Stimulated activated CD4-positive, alpha-beta T cell treated with anti-CD3 and anti-CD28 coated beads, Interleukin-12 subunit alpha, Interleukin-12 subunit beta, amount 100 ng/mL, for 4 hours (primary cell): ENCODE measurements at places on chromosomes 4 and X.

GRCh38 chrX:105821471-105822121, 743 bp upstream of the NRK start:
- no peak for DNase-seq

- no peak for DNase-seq
These were observed 3.5 kb upstream of the STS start for GRCh38 chrX:7143941-7144525.

DNA sequence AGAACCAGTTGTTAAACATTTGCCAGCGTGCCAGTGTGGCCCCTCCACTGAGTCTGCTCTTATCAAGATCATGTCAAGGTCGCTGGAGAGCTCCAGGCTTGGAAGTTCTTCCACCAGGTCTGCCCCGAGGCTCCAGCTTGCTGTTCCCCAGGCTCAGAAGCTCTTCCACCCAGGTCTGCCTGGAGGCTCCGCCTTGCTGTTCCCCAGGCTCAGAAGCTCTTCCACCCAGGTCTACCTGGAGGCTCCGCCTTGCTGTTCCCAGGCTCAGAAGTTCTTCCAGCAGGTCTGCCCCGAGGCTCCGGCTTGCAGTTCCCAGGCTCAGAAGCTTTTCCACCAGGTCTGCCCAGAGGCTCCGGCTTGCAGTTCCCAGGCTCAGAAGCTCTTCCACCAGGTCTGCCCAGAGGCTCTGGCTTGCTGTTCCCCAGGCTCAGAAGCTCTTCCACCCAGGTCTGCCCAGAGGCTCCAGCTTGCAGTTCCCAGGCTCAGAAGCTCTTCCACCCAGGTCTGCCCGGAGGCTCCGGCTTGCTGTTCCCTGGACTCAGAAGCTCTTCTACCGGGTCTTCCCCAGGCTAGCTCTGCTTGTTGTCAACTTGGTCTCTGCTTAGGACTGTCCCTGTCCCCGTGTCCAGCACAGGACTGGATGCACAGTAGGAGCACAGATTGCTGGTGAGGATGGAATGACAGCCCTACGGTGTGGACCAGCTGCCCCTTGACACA, 54.4 kb downstream of the HMX1 start:
- DNase-seq: no peak

- peak; percentile 30 for DNase-seq
These were observed at the start of gene MGARP for GRCh38 chr4:139279760-139280620. TSS of gene MGARP (minus strand) at chr4:139280225. CDS start at chr4:139280158, 67 bp downstream.

DNA sequence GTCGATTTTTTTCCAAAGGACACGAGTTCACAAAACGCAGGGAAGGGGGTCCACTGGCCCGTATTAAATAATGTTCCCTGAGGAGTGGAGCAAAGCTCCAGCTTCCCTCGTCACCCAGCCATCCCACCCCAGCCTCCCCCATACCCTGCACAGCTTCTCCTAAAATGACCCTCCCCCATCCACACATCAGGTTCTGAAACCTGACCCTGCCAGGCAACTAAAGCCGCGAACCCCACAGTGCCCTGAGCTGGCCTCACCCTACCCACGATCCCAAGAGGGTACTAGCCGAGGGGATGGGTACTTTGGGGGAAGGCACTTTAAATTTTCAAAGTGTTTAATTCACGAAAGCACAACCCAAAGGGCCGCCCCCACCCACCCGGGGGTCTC, 634 bp downstream of the APOO start:
- DNase-seq: peak; percentile 3

DNA sequence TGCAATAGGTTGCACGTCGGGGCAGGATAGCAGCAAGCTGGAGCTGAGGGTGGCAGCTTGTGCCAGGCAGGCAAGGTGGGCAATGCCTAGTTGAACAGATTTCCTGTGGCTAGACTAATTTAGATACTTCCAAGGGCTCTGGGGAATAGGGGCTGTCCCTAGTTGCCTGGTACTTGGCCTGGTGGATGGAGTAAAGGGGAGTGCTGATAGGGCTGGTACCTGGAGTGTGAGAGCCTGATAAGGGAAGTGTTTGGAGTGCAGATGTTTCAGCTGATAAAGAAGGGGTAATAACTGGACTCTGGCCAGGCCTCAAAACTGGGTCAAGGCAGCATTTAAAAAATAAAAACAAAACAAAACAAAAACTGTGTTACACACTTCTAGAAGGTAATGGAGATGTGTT, 665.5 kb downstream of the CCSER1 start:
- no peak for DNase-seq

DNA sequence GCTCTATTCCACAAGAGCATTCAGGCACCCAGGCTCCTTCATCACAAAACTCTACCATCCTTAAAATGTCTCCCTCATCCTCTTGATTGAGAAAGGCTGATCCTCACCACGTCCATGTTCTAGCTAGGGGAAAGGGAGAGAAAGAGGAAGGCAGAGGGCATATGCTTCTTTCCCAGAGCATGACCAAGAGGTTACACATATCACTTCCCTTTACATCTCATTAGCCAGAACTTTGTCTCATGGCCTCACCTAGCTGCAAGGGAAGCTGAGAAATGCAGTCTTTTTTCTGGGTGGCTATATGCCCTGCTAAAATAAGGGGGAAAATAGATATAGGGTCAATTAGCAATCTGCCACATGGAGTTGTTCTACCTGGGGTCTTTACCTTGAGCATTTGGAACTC, 42.7 kb downstream of the LONRF3 start:
- DNase-seq: no peak

DNA sequence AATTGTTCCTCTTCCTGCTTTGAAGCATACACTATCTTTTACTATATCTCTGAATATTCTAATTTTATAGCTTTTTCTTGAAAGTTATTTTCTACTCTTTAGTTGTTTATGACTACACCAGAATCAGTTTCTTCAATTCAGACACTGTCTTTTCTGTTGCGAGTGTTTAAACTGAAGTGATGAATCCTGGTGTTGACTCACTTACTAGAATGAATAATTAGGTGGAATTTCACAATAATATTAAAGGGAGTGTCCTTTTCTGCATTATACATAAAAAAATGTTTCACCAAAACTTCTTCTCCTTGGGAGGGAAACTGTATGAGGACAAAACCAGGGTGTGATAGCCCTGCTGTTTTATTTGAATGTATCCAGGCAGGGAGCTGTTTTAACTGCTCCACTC, 1383.1 kb downstream of the C4orf33 start:
- DNase-seq: no peak

- DNase-seq: no peak
These were observed 323.8 kb downstream of the FBXW7 start for GRCh38 chr4:152211936-152212653.

DNA sequence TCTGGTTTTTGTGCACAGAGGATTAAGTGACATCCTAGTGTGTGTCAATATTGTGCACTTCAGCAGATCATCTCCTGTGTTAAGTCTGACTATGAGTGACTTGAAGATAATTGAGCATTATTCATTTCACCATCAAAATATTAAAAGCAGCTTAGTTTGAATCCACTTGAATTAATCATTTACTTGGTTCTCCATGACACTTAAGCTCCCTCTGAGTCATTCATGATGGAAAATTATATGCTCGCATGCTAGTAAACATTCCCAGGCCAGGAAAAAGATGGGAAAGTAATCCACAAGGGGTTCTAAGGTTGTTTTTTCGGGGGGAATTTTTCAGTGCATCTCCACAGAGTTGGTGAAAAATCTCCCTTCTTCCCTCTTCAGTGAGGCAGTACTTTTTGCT, 97.2 kb upstream of the EOLA2 start:
- DNase-seq: no peak

GRCh38 chr4:46329118-46329976, 60.6 kb downstream of the GABRA2 start:
- no peak for DNase-seq

DNA sequence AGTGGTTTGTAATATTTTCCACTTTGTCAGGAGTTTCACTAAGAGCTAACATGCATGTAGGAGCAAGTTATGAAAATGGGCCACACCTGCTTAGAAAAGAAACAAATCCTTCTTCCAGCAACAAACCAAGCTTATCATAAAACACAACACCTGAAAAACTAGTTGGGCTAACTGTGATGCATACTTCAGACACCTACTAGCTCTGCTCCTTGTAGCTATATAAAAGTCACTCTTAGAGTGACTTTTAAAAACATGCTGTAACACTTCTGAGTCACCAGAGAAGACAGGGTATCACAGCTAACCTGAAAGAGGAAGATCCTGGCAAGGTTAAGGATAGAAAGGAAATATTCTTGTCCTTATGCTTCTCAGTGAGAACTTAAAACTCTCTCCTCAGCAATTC, 3.6 kb upstream of the SLAIN2 start:
- DNase-seq: no peak

DNA sequence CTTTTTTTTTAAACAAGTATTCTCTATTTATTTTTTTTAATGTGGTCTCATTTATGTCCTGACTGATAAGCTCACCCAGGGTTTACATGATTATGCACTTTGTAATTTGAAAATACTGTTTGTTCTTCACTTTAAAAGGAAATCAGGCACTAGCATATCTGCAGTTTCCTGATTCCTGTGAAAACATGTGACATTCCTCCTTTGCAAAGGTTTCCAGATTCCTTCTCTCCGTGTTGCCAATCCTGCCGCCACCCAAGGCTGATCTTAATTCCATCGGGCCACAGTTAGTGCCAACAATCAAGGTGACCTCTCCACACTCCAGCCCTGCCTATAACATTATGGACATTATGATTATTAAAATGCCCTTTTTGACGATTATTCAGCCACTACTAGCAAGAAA, 225.4 kb downstream of the PCDH7 start:
- DNase-seq: no peak

GRCh38 chr4:110344165-110344564, 131.8 kb upstream of the ENPEP start:
- no peak for DNase-seq

DNA sequence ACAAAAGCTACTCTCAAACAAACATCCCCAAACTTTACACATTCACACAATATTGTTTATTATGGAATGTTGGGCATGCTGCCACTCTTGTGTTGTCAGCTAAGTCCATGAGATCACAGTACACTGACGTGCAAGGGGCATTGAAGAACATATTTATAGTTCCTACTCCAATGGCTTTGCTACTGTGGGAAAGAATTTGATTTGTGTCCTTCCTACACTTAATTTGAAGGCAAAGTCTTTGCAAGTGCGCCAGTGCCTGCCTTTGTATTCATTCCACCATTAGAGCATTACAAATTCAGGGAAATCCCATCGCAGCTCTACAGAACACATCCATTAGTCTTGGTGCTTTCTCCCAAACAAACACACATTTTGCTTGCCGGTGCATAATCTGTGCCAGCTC, 45.4 kb upstream of the FTHL17 start:
- no peak for DNase-seq
